Spinal cord (tissue), 10 donors: ENCODE measurements at places on chromosomes 12 and 14.

- no peak for DNase-seq
Observed at GRCh38 chr12:67320614-67321295, 51.6 kb downstream of the CAND1 start.

GRCh38 chr12:45273717-45274271 is 57.9 kb downstream of the ANO6 start:
- DNase-seq: no peak

DNA sequence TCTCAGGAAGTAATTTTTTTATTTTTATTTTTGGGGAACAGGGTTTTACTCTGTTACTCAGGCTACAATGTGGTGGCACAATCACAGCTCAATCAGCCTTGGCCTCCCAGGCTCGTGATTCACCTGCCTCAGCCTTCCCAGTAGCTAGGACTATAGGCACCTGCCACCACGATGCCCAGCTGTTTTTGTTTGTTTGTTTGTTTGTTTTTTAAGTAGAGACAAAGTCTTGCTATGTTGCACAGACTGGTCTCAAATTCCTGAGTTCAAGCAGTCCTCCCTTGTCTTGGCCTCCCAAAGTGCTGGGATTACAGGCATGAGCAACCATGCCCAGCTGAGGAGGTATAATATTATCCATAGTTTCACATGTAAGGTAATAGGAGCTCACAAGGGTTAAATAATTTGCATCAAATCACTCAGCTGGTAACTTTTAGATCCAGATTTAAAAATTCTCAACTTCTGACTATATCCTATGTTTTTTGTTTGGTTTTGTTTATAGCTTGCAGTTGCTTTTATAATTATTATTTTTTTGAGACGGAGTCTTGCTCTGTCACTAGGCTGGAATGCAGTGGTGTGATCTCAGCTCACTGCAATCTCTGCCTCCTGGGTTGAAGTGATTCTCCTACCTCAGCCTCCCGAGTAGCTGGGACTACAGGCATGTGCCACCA is 629.3 kb downstream of the DIO2 start:
- DNase-seq: no peak

- no peak for DNase-seq
Observed at GRCh38 chr14:66105815-66106214, 380.4 kb upstream of the CCDC196 start.

GRCh38 chr14:68723808-68724268 is 69.0 kb downstream of the ZFP36L1 start:
- DNase-seq: no peak

DNA sequence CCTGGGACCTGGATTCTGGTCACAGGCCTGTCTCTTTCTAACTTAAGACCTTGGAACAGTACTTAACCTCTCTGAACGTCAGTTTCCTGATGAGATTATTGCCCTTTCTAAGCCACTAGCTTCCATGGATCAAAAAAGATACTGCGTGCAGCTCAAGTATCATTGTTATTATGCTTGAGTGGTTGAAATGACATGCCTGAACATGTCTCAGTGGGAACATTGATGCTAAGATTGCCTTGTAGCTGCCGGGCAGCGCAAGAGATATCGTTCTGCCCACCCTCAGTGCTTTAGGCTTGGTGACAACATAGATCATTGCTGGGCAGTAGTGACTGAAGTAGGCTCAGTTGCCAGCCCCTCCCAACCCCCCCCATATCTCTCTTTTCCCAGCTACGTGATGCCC is 131.9 kb downstream of the SMOC1 start:
- no peak for DNase-seq

DNA sequence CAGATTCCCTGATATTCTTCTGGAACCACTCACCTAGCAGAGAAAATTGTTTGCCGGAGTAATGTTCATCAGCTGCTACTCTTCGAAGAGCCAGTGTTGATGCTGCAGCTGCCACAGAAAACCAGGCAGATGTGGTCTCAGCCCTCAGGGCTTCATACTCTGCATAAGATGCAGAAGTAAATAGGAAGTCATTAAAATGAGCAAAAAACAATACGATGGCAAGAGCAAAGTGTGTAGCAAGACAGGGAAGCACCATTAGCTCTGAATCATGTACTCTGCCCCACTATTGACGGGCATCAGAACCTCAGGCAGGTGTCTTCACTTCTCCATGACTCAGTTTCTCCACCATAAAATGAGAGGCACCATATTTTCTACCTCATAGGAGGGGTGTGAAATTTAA is 991.6 kb upstream of the TMEM132C start:
- DNase-seq: no peak

- DNase-seq: no peak
Observed at GRCh38 chr14:92466059-92466458, 47.5 kb upstream of the RIN3 start.

DNA sequence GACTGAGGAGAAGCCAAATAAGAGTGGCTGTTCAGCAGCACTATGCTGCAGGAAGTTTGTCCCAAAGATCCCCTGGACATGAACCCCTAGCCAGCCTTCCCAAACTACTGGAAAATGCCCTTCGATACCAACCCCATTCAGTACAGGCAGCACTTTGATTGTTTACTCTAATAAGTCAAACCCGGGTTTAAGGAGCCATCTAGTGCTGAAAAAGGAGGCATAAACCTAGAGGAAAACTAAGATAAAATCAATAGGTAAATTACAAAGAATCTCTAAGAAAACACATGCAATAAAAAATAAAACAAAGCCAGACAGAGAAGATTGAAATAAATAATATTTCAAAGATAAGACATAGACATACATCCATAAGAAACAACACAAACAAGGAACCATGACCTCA is 771.6 kb downstream of the RPS29 start:
- DNase-seq: no peak
